ENCODE measurements at places on chromosomes 6 and 20. TPM values are rescaled to one million over a fixed set of nuclear protein-coding genes. Genes with fewer than 3 reads are reported as not detected.
A peak's percentile ranks its signal among the peaks of the same experiment; 100 is the strongest.

GRCh38 chr6:140475086-140475485, 1100.6 kb upstream of the CITED2 start:
- DNase-seq: no peak

Gene OLIG3
- not detected for total RNA-seq

DNA sequence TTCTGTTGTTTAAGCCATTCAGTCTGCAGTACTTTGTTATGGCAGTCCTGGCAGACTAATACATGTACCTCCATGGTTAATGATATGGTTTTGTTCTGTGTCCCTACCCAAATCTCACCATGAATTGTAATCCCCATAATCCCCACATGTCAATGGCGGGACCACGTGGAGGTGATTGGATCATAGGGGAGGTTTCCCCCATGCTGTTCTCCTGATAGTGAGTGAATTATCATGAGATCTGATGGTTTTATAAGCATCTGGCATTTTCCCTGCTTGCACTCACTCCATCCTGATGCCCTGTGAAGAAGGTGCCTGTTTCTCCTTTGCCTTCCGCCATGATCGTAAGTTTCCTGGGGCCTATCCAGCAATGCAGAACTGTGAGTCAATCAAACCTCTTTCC, 57.5 kb upstream of the NT5E start:
- DNase-seq: no peak

- DNase-seq: peak; percentile 61
Measured at GRCh38 chr20:44780226-44780625, 30.1 kb downstream of the RIMS4 start.

- no peak for DNase-seq
Measured at GRCh38 chr6:9566096-9566495, 848.8 kb downstream of the TFAP2A start.

GRCh38 chr20:19935842-19936241, 81.3 kb upstream of the NAA20 start:
- DNase-seq: no peak

Gene FOXQ1
- total RNA-seq: not detected

- no peak for DNase-seq
Measured at GRCh38 chr6:137727216-137727765, 139.8 kb upstream of the TNFAIP3 start.

GRCh38 chr6:3329393-3330051, 70.8 kb downstream of the PSMG4 start:
- no peak for DNase-seq
